ENCODE measurements at places on chromosomes 7 and 10.
A peak's percentile ranks its signal among the peaks of the same experiment; 100 is the strongest.

- peak; percentile 87 for DNase-seq
Measured at GRCh38 chr7:6435486-6436384, 12.0 kb downstream of the DAGLB start.

GRCh38 chr7:99453105-99453504, 12.9 kb downstream of the ATP5MF start:
- DNase-seq = no peak

DNA sequence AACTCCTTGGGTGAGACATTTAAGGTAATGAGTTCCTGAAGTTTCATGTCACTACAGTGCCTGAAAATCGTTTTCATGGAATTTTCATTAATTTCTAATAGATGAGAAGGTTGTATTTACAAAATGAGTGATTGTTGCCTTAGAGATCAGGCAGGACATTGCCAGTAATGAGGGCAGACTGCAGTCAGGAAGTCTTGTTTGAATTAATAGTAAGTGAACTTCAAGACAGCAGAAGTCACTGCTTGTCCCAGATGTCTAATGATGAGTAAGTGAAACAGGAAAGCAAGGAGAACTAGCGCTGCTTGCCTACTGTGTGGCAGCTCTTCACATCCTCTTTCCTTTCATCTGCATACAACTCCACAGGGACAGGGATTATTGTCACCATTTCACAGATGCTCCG, 237.4 kb downstream of the BAMBI start:
- DNase-seq = no peak

- no peak for DNase-seq
Measured at GRCh38 chr7:1692515-1693418, 22.7 kb downstream of the ELFN1 start.

- no peak for DNase-seq
Measured at GRCh38 chr10:60384708-60385398, 4.8 kb downstream of the ANK3 start.

GRCh38 chr7:97685952-97686351, 45.9 kb upstream of the TAC1 start:
- DNase-seq = no peak

DNA sequence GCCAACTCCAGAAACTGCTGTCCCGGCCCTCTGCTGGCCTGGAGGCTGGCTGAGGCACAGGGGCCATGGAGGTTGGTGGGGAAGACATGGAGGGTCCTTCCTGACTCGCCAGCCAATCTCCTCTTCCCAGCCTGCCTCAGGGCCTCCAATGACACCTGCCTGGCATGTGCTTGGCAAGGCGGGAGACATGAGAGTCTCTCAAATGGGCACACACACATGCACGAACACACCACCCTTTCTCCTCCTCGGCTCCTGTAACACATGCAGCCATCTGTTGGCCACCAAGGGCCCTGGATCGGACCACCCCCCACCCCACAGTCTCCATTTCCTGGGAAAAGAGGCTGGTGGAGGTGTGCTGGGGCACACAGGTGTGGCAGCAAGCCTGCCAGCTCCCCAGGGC, 56.4 kb downstream of the YKT6 start:
- DNase-seq = no peak

DNA sequence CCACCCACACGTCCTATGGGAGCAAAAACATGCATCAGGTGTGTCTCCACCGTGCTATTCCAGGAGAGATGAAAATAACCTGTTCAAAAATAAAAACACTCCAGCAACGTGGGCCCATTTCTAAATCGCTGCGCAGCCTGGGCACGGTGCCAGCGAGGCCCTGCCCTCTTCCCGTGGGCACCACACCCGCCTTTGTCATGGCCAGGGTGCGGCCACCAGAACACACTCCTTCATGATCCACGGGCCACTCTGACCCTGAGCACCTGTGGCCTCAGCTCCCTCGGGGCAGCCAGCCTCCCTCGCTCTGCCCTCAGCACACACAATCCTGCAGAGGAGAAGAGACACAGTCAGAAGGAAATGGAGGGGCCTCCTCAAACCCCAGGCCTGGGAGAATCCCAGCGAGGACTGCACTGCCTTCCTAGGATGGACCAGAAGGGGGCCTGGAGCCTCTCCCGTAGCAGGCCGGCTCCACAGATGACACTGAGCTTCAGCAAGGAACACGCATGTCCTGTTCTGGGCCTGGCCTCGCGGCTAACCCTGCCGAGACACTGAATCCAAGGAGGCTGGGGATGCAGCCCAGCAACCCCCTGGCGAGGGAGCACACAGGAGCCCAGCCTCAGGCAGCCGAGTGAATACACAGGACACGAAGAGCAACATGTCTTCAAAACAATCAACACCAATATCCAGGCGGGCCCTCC, 169.0 kb downstream of the MAD1L1 start:
- DNase-seq = no peak

- no peak for DNase-seq
Measured at GRCh38 chr7:23022258-23022769, 8.4 kb upstream of the HYCC1 start.

DNA sequence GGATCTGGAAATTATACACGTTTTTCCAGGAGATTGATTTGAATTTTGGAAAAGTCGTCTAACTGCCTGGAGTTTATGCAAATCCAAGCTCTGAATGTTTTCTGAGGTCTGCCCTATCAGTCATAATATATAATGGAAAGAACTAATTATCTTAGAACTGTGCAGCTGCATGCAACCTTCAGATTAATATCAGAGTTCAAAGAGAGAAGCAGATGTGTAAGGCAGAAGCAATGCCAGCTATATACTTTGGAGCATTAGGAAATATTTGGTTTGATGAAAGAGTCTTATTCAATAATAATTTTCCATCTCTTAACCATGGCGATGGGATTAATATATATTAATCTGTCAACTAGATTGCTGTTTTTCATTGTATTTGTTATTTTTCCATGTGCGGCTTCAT, 500.9 kb downstream of the NEBL start:
- no peak for DNase-seq

GRCh38 chr7:92837000-92837749, 802 bp upstream of the CDK6 start:
- no peak for DNase-seq

DNA sequence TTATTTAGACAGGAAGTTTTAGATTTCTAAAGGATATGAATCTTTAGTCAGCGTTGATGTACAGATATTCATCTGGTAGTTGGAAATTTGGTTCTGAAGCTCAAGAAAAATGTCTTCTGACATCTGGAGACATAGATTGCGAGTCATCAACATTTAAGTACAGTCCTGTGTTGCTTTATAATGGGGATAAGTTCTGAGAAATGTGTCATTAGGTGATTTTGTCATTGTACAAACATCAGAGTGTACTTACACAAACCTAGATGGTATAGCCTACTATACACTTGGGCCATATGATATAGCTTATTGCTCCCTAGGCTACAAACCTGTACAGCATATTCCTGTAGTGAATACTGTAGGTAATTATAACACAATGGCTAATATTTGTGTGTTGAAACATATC, 49.6 kb upstream of the UBN2 start:
- DNase-seq = no peak

- no peak for DNase-seq
Measured at GRCh38 chr7:151897161-151897731, 20.3 kb upstream of the PRKAG2 start.
